ENCODE measurements at places on chromosomes 4 and X.

GRCh38 chrX:14013054-14013453 is 16.6 kb downstream of the GEMIN8 start:
- no peak for DNase-seq

DNA sequence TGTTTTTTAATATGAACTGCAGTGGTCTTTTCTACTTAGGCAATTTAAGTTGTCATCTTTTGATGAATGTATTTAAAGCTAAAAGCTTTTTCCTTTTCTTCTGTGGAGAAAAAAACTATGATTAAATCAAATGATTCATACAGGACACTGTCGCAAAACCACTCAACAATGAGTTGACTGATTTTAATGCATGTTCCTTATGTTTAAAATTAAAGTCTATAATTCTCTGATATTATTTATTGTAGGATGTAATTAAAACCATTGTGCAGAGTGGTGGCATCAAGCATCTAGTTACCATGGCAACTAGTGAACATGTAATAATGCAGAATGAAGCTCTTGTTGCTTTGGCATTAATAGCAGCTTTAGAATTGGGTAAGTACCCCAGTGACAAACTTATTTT is 172.5 kb downstream of the RAP1GDS1 start:
- no peak for DNase-seq

DNA sequence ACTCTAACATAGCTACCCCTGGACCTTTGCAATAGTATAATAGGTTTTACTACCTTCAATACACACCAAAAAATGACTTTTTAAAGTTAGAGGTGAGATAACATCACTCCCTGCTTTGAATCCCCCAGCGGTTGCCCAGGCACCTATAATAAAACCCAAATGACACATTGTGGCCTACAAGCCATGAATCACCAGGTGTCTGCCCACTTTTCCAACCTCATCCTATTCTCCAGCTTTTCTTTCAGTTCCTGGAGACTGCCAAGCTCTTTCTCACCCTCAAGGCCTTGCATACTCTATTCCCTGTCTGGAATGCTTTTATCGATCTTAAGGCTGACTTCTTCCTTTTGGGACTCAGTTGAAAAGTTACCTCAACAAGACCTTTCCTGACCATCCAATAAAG is 16.4 kb upstream of the PRSS48 start:
- DNase-seq = no peak

- no peak for DNase-seq
Measured at GRCh38 chr4:144295286-144295995, 154.9 kb upstream of the GYPA start.
